ENCODE measurements at places on chromosomes 13 and 19.

GRCh38 chr19:38003438-38004185 lies 96.6 kb downstream of the SIPA1L3 start:
- DNase-seq, result peak; percentile 91

DNA sequence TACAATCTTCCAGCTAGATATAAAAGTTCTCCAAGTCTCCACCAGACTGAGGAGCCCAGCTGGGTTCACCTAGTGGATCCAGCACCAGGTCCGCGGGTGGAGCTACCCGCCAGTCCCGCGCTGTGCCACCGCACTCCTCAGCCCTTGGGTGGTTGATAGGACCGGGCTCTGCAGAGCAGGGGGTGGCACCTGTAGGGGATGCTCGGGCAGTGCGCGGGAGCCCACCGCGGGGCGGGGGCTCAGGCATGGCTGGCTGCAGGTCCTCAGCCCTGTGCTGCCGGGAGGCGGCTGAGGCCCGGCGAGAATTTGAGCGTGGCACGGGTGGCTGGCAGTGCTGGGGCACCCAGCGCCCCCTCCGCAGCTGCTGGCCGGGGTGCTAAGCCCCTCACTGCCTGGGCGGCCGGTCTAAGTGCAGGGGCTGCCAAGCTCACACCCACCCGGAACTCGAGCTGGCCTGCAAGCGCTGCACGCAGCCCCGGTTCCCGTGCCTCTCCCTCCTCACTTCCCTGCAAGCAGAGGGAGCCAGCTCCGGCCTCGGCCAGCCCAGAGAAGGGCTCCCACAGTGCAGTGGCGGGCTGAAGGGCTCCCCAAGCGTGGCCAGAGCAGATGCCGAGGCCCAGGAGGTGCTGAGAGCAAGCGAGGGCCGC lies 542.8 kb upstream of the PCDH9 start:
- DNase-seq, result no peak

DNA sequence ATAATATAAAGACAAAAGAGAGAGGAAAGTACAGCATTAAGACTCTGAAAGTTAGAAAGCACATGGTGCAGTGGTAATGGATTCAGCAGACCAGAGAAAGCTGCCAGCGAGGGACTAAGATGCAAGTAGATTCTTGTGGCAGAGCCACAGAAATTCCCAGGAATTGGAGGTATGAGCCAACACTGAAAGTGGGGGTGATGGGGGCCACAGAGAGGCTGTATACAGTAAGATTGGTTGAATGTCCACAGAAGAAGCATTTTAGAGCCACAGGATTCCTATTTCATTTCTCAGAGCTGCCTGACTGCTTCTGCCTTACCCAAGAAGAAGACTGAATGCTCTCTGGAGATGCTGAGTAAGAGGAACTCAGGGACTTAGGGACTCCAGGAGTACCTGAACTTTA lies 295.0 kb downstream of the LMO7 start:
- no peak for DNase-seq

GRCh38 chr19:35030257-35031071 lies at the start of gene SCN1B:
Gene SCN1B, plus strand, starts transcription at chr19:35030470. Its CDS starts 351 bp downstream, at chr19:35030821.
- peak; percentile 60 for DNase-seq

- no peak for DNase-seq
These were observed 108.6 kb downstream of the HSPH1 start for GRCh38 chr13:31053091-31053490.
